T-helper 2 cell treated with Interferon-gamma antibody and Interleukin-4, amounts not matched to agents 5 μg/mL and 100 μg/mL, for 36 hours (primary cell): ENCODE measurements at places on chromosomes 16 and 17.
A peak's percentile ranks its signal among the peaks of the same experiment; 100 is the strongest.

- DNase-seq: no peak
Measured at GRCh38 chr17:75457047-75457654, 716 bp downstream of the TMEM94 start.

GRCh38 chr17:518047-518735, 165.6 kb upstream of the RPH3AL start:
- DNase-seq: no peak

DNA sequence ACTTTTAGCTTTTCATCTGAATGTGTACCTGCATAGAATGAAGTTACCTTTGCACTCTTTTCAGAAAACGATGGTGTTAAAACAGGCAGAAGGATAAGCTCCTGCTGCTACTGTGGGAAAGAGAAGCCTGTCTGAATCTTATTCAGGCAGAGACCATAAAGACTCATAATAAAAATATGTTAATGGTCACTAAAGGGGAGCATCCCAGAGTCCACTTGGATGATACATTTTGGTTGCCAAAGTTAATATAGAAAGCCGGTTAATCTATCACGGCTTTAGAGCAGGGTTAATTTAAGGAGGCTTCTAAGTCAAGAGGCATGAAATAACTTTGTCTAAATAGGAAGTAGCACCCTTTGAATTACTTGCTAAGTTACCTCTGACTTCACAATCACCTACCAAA, 2.9 kb downstream of the MARCHF10 start:
- DNase-seq: no peak

GRCh38 chr16:17026600-17027242, 444.0 kb downstream of the XYLT1 start:
- DNase-seq: peak; percentile 58

- DNase-seq: no peak
Measured at GRCh38 chr17:2624292-2624731, 30.9 kb downstream of the PAFAH1B1 start.

DNA sequence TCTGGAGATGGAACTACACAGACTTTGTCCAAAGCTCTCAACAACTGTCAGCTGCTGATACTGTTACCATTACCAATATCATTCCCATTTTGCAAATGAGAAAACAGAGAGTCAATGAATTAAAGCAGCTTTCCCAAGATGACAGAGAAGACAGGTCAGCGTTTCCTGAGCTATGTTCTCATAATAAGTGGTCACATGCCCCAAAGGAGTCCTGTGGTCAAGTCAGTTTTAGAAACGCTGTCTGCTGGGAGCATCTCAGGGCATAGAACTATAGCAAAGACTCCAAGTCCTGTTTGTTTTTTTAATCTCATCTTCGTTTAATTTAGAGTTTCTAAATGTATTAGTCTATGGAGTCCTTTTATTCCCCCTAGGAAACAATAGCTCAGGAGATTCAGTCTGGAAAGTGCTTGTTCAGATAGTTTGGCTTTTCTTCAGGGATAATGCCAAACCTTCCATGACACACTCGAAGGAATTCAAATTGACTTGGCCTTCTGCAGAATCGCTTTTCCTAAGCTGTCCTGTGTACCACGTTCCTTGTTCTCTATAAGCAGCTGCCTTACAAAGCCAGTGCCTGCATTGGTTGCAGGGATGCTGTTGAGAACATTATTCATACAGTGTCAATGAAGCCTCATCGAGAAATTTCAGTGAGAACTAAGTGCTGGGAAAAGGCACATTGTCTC, 12.1 kb downstream of the CCDC42 start:
- no peak for DNase-seq

GRCh38 chr17:18129041-18129502, 20.5 kb downstream of the MYO15A start:
- no peak for DNase-seq

GRCh38 chr17:47605011-47605410, 44.7 kb upstream of the KPNB1 start:
- DNase-seq: no peak

- no peak for DNase-seq
Measured at GRCh38 chr17:77958716-77959125, 218 bp downstream of the TNRC6C start.

DNA sequence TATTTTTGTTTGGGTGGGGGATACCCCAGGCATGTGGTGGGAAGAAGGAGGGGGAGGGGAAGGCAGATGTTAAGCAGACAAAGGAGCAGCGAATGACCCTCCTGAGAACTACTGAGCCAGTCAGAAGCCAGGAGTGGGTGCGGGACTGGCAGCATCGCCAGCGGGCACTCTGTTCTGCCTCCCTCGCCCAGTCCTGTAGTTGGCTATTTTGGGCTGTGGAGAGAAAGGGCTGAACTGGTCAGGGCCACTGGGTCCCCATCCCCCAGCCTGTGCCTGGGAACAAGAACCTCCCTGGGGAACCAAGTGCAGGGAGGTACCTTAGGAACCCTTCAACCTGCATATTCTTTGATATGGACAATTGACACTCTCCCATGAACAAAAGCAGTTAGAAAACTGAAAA, 6.4 kb downstream of the LRRC3C start:
- no peak for DNase-seq

GRCh38 chr17:65062171-65062915, 5.8 kb upstream of the GNA13 start:
- DNase-seq: no peak

DNA sequence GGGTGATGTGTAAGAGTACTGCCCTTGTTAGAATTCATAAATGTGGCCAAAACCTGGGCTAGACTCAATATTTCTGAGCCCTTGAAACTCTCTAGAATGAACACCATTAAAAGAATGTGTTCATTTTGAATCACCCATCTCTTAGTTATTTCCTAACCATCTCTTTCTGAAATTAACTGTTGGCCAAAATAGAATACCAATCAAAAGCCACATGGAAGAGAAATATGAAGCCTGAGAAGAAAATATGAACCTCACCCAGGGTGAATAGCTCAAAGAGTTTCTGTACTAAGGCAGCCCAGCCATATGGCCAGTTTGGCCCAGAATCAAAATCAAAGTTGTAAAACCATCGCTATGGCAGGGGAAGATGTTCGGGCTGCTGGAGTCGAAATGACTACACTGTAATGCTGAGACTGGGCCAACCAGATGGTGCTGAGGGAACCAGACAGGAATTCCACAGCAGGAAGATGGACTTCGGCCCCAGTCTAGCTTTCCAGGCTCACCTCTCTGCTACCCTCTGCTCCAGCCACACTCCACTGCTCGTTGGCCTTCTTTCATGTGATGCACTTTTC, 154.3 kb upstream of the ZFHX3 start:
- no peak for DNase-seq

DNA sequence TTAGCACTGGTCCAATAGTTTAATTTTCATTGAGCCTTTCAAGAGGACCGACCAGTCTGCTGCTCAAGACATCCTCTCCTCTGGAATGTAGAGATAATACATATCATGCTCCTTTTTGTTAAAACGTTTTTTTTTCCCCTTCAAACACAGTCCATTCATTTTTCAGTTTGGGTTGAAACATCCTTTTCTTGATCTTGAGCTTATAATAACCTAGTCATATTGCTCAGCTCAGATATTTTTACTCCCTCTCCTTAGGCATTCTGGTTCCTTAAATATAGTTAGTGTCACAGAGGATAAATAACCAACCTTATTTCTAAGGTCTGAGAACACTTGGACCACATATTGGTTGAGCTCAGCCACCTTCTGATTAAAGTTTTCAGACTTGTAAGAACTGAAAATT, 12.8 kb downstream of the ANKRD40CL start:
- no peak for DNase-seq

GRCh38 chr17:17401271-17401781, 75.5 kb upstream of the MED9 start:
- DNase-seq: no peak

DNA sequence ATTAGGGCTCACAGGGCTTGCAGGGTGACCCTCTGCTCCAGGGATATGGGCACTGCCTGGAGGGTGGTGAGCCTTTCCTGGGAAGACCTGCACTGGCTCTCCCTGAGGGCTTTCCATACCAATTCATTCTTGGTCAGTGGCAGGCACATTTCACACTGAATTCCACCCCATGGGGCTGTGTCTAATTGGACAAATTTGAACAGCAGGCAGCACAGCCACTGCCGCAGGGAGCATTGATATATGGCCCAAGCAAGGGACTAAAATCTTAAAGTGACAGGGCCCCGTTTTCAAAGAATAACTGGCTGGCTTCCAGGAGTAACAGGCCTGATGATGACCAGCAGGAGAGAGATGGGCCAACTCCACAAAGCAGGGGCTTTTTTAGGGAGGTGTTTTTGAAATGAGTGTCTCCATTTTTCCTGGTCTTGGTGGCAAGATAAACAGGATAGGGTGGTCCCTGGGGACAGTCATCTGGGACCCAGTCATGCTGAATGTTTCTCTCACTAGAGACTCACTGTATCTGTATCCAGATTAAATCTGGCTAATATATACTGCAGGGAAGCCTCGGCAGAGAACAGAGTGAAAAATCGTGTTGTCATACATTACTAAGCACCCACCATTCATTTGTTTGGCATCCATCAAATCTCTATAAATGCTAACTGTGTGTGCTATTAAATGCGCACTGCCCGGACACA, 74.1 kb upstream of the TBX2 start:
- DNase-seq: no peak

GRCh38 chr16:66658143-66658859, 38.2 kb downstream of the CMTM4 start:
- DNase-seq: no peak

DNA sequence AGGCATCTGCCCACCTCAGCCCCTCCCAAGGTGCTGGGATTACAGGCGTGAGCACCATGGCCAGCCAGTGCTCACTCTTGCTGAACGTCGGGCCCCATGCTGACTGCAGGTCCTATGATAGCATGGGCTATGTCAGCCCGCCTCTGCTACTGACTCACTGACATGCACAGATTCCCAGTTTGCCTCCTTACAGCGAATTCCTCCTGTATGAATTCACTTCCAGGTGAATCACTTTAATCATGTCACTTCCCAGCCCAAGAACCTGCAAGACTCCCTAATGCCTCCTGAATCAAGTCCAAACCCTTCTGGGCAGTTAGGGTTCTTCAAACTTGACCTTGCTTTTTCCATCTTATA, 16.1 kb upstream of the UBTF start:
- DNase-seq: no peak

GRCh38 chr17:81094509-81095382, 59.8 kb downstream of the BAIAP2 start:
- DNase-seq: peak; percentile 80

- DNase-seq: no peak
Measured at GRCh38 chr16:47728205-47728604, 267.1 kb downstream of the PHKB start.

DNA sequence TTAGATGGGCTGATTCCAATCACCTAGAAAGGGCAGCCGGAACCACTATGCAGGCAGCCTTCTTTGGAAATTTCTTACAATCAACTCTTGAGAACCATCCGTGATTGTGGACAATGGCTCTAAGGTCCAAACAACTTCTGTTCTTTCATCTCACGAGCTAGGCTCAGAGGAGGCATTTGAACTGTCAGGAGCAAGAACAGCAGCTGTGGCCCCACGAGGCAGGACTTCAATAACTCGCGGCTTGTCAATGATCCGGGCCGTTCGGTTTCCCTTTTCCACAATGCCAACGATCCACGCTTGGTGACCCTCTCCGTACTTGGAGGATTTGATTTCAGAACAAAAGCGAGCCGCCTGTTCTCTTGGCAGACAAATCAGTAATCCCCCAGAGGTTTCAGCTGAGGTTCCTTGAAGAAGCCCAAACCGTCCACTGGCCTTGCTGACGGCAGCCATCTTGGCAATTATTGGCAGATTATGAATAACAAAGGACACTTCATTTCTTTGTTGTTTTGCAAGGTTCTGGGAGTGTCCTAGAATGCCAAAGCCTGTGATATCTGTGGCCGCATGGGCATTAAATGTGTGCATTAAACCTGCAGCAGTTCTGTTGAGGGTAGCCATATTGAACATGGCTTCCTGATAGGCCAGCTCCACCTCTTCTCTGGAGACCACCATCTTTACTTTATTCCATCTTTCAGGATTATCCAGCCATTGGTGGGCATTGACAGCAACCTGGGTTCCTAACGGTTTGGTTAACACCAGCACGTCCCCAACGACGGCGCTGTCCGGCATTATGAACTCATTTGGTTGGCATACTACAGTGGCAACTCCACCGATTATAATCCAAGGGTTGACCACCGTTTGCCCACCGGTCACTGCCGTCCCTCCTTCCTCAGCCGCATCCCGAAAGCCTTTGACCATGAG, 1.2 kb downstream of the SEPHS2 start:
- DNase-seq: no peak

GRCh38 chr17:48047113-48047740, 932 bp upstream of the NFE2L1 start:
- DNase-seq: no peak

DNA sequence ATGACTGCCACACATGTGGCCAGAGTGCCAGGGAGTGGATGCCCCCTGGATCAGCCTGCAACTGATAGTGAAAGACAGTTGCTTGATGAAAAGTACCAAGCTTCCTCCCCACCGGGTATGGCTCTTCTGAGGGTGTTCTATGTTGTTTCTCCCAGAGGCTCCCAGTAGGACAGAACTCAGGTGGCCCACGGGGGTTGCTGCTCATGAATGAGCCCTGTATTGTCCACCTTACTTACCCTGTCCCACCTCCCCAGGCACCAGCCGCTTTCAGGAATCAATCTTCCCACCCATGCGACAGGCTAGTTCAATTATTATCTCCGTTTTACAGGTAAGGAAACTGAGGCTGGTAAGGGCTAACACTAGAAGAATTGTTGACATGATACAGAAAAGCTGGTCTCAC, 34.9 kb upstream of the RGS9 start:
- no peak for DNase-seq

GRCh38 chr17:4724650-4725049, 6.6 kb upstream of the MED11 start:
- no peak for DNase-seq

GRCh38 chr17:45228763-45229539, 7.3 kb downstream of the FMNL1 start:
- DNase-seq: peak; percentile 94

- no peak for DNase-seq
Measured at GRCh38 chr17:65370669-65371131, 190.7 kb downstream of the AXIN2 start.

DNA sequence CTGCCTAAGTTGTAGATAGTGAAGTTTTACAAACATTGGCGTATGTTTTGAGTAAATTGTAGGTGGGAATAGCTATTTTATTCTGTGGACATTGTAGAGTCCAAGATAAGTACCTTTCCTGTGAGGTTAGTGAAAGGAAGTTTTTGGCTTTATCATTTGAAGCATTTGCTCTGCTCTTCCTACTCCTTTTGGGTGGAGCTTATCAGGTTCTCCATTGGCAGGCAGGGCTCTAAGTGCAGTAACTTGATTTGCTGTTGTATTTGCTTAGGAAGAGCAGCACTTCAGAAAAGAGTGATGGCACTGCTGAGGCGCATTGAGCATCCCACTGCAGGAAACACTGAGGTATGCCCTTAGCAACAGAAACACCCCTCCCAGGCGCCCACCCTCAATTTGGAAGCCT, 70.1 kb downstream of the OMG start:
- DNase-seq: no peak
